ENCODE measurements at places on chromosomes 3 and 15. TPM values are rescaled to one million over a fixed set of nuclear protein-coding genes. Genes with fewer than 3 reads are reported as not detected.

The GOLGA6D gene
- 0.14 TPM for polyA plus RNA-seq

The CPNE9 gene
- not detected for polyA plus RNA-seq

The MYEF2 gene
- 150 TPM for polyA plus RNA-seq

DNA sequence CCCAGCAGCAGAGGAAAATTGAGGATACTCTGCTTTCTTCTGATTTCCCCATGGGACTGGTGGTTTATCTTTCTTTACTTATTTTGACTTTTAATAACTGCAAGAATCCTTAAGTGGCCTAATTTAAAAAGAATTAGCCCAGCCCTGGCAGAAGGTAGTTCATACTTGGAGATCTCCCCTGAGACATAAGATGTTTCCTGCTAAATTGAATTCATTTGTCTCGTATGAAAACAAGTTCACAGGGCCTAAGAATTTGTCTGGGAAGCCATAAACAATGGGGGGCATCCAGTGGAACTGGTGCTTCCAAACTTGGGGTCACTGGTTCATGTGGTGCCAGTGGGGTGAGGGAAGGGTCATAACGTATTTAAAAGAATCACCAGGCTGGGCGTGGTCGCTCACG is 283.1 kb upstream of the RASGRP1 start:
- no peak for DNase-seq

DNA sequence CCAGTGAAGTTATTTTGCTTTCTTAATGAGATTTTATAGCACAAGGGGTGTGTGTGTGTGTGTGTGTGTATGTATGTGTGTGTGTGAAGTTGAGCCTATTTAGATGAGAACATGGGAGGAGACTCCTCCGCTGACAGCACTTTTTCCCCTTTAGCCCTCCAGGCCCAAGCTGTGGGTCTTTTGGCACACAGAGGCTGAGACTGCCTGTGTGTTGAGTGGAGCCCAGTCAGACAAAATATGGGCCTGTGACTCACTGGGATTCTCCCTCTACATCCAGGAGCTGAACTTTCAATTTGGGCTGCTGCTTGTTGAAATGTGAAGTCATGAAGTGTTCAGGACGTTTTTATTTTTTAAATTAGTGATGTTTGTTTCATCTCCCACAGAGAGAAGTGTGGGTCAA is 108.0 kb downstream of the MFSD1 start:
- no peak for DNase-seq

DNA sequence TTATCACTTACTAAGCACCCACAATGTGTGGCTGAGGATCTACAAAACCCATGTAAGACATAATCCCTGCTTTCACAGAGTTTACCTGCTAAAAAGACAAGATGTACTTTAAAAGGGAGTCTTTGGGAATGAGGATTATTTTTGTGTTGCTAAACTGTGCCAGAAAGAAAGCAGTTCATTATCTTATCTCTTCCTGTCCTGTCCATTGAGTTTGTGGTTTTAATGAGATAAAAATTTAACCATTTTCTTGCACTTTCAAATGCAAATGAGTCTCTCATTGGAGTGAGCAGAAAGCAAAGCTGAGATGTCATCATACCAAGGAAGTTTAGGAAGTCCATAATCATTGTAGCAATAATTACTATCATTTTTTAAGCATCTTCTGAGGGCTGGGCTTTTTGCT is 231.2 kb upstream of the ADAMTS9 start:
- DNase-seq = no peak

- no peak for DNase-seq
Observed at GRCh38 chr3:158109295-158109803, 540 bp upstream of the RSRC1 start.

GRCh38 chr3:69770219-69770618 is 31.0 kb downstream of the MITF start:
- no peak for DNase-seq

GRCh38 chr15:58962662-58963565 is 24.5 kb upstream of the RNF111 start:
- DNase-seq = no peak

- DNase-seq = no peak
Observed at GRCh38 chr3:29683018-29683993, 402.4 kb downstream of the RBMS3 start.

Data from left renal cortex interstitium (tissue), 4 donors.